ENCODE measurements at places on chromosomes 3 and 15.

DNA sequence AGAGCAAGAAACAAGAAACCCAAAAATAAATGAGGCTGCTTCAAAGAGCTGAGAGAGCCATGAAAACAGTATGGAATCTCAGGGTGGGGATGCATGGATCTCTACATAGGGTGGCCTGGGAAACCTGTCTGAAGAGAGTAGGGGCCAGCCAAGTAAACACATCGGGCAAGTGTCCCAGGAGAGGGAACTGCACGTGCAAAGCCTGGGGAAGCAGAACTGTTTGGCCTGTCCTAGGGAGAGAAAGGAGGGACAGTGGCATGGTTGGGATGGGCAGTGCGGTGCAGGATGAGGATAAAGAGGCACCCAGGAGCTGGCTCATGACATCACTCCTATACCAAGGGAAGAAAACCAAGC is 269.0 kb upstream of the ST8SIA2 start:
- DNase-seq, result no peak

DNA sequence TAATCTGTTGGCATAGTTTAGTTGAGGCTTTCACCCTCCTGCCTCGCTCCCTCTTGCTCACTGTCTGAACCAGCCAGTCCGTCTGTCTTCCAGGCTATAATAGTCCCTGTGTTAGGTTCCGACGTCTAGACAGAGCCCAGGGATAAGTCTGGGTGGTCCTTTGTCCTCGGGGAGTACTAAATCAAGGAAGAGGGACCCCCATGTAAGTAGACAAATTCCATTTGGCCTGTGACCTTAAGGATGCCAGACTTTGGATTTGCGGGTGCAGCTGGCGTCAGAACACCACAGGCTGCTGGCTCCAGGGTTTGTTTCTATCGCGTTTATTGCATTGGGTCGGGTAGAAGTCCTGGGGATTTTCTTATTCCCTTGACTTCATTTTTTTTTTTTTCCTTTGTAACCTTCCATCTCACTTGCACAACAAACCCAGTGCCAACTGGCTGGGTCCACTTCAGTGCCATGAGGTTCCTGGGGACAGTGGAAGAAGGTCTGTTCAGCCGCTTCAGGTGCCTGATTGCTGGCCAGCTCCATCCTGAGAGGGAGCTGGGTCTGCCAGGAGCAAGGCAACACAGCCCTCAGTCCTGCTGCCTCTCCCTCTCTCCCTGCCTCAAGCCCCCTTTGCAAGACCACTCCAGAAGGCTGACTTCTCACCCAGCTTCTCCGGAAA is 95.4 kb upstream of the KLHL25 start:
- DNase-seq, result no peak

- DNase-seq, result peak; percentile 27
Observed at GRCh38 chr15:34708422-34708821, 46.4 kb downstream of the GJD2 start.

DNA sequence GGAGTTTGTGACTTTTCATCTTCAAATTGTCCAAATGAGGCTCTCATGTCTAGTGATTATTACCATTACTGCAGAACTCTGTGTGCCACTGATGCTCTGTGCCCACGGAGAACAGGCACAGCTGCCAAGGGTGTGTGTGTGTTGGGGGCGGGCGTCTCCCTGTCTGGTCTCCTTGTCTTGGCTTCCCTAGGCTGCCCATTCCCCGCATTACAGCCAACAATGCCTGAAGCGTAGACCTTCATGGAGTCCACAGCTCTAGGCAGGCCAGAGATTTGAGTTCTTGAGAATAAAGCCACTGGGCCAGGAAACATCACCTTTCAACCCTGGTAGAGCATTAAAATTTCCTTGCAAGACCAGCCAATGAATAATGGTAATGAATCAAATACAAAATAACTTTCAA is 42.7 kb downstream of the CCNB2 start:
- DNase-seq, result no peak

DNA sequence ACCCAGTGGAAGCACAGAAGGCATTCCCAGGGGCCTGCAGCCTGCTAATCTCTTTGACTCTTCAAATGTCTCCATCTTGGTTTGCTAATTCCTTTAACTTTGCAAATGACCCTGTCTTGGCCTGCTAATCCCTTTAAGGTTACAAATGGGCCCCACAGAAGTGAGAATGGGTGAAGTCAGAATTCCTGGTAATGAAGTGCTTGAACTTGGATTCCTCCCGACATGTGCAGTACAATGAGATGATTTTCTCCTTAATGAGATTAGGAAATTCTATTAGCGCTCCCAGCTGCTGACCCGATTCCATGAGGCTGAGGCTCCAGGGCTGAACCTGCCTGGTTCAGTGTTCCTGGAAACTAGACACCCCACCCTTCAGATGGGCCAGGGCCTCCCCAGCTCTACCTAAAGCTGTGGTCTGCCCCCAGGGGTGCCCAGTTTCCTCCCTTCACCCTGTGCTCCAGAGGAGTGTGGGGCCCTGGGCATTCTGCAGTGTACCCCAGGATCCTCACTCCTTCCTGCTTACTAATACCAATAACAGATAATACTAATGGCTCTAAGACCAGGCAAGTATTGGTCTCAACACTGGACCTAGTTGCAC is 47.4 kb downstream of the SCN5A start:
- DNase-seq, result no peak

DNA sequence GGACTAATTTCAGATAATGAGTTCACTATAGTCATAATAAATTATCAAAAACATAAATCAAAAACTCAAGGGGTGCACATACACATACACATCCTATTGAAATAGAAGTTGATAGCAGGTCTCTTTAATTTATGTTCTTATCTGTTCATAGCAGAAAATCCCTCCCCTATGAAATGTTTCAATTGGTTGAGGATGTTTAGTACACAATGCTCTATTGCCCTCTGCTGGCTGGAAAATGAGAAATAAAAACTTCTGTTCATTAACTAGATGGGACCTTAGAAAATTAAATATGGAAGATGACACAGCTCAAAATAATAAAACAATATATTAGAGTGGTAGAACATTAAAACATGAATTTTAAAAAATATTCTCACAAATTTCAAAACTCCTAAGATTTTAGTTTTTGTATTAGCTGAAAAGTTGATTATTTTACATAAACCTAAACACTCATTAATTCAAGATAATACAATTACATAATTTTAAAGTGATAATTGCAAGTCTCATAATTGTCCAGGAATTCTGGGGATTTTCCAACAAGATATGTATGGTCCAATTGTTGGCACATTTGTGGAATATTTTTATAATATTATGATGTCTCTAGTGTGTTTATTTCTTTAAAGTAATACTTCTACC is 735.0 kb downstream of the ROBO1 start:
- peak; percentile 47 for DNase-seq

DNA sequence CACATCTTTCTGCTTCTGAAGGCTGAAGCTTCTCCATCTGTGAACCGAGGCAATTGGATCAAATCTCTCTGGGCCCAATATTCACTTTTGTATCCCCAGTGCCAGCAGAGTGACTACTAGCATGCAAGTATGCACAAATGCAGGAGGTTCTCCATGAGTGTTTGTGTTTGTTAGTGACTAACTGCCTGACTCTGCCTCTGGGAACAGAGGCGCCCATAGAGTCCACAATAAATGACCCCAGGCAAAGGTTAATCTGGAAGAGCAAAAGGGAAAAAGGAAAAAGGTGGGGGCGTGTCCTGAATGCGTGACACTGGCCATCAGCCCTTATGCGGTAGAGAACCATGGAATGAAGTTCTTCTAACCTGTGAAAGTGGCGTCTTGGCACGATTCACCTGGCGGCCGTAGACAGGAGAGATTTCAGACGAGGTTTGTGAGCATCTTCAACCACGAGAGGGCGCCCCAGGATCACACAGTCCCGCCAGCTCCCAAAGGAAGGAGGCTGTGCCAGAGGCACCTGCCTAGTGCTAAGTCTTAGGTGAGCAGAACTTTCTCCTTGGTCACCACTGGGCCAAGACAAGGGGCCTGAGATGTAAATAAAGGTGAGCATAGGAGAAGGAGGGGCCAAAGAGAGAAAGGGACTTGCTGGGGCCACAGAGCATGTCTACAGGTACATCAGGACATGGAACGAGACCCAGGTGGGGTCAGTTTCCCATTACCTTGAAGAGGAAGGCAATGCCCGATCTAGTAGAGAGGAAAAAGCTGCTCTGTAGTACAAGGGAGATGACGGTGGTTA is 44.2 kb downstream of the RBPMS2 start:
- DNase-seq, result peak; percentile 95

DNA sequence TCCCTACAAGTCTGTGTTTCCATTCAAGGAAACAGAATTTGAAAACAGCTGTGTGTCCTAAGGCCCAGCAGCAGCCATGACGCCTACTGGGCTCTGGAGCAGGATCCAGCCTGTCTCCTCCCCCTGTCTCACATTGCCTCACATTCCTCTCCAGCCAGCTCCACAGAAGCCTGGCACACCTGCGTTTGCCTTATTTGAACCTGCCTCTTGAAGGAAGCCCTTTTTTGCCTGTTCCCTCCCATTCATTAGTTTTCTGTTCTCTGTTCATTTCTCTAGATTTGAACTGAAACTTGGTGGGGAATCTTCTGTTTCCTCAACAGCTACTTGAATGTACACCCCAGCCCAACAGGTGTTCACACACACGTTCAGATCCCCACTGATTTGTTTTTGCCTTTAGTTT is 890.5 kb downstream of the TUSC7 start:
- DNase-seq, result peak; percentile 82

Measured in RPMI8226 (cell line).